ENCODE measurements at places on chromosomes 3 and 15.

DNA sequence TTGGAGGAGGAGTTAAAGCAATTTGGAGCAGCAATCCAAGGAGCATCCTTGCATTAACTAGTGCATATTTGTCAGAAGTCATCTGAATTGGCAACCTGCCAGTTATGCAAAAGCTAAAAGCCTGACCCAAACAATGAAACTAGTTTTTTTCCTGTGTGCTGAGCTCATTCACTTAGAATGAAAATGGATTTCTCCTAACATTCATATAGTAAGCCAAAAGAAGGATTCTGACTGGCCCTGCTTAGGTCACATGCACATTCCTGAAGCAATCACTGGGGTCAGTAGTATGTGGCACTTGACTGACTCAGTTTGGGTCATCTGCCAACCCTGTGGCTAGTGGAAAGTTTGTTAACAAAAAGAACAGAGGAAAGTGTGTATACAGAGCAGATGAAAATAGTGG lies 30.5 kb downstream of the OXSM start:
- DNase-seq, result peak; percentile 57

GRCh38 chr3:117903226-117903625 lies 1131.4 kb downstream of the IGSF11 start:
- no peak for DNase-seq

DNA sequence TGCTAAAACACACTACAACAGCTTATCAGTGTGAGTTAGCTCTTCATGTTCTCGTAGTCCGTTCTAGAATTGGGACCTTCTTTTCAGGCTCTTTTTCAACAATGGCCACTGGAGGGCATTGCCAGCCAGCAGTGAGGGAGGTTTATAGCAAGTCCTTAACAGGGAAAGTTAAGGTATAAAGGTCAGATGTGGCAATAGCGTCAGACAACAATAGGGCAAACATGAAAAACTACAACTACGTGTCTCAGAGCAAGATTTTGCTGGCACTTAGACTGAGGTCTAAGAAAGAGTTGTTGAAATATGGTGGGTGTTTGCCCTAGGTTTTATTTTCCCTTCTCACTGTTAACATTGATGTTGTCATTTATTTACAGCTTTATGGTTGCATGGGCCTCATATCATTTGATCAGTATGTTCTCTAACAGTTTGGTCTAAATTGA lies 161.4 kb downstream of the GMNC start:
- DNase-seq, result no peak

DNA sequence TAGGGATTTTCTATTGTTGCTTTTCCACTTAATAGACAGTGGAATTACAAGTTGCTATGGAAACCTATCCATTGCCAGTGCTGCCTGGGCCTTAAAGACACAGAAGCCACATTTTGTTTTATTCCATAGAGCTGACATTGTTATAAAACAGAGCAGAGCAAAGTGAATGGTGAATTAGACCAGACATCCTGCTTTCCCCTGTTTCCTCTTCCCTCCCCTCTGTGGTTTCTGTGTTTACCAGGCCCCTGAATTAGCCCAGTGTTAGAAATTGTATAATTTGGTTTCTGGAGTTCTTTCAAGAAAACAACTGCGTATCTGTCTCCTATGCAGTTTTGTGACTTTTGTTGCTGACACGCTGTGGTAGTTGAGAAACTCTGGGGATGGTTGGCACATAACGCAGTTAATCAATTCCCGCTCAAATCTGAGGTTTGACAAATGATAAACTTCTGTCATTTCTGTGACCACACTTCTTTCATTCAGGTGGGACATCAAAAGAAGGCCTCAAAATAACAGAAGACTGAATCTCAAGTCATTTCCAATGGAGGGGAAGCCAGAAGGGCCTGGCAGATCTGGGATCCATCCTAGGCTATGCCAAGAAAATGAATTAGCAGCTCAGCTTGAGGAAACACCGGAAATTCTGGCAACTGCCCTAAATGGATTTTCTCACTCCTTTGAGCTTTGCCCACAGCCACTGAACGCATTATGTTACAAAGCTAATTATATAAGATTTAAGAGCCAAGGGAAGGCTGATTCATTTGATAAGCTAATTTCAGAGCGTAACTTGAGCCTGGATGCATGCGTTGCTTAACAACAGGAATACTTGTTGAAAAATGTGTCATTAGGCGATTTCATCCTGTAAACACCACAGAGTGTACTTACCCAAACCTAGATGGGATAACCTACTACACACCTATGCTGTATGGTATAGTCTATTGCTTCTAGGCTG lies 46.9 kb downstream of the NR1D2 start:
- DNase-seq, result peak; percentile 89

GRCh38 chr3:62229211-62229610 lies 144.1 kb downstream of the FEZF2 start:
- no peak for DNase-seq

DNA sequence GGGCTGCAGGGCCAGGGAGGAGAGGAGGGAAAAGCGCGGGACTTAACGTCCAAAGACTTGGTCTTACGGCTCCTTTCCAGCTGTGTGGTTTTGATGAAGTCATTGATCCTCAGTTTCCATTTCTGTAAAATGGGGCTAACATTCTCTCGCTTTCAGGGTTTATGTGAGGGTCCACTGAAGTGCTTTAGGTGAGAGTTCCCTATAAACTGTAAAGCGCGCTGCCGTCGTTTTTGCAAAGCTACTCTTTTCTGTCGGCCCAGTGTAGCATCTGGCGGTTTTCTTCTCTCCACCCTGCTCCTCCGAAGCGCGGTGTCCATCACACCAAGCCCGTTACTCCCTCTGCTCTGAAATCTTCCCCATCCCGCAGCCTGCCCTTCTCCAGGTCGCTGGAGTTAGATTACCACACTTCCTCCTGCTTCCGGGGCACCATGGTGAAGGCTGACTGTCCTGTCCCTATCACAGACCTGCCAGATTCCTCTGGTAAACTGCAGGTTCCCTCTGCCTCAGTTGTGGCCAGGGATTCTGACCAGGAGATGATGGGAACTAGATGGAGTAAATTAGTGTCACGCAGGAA lies 702 bp upstream of the DNAJC17 start:
- no peak for DNase-seq

DNA sequence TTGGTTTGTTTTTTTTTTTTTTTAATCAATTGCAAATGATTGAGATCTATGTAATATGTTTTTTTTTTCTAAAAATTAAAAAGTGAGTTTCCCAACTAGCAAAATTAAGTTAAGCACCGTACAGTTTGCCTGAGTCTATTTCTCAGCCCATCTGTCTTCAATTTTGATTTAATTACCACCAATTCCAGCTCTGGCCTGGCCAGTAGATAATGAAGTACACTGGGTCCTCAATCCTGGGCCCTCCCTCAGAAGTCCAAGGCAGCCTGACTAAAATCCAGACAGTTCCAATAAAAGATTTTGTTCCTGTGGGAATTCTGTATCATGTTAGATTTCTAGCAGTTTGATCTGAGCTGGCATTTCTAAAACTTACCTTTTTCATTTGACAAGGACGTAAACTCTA lies 887.2 kb downstream of the NAALADL2 start:
- no peak for DNase-seq

GRCh38 chr3:172993412-172993811 lies 147.6 kb downstream of the SPATA16 start:
- DNase-seq, result no peak

DNA sequence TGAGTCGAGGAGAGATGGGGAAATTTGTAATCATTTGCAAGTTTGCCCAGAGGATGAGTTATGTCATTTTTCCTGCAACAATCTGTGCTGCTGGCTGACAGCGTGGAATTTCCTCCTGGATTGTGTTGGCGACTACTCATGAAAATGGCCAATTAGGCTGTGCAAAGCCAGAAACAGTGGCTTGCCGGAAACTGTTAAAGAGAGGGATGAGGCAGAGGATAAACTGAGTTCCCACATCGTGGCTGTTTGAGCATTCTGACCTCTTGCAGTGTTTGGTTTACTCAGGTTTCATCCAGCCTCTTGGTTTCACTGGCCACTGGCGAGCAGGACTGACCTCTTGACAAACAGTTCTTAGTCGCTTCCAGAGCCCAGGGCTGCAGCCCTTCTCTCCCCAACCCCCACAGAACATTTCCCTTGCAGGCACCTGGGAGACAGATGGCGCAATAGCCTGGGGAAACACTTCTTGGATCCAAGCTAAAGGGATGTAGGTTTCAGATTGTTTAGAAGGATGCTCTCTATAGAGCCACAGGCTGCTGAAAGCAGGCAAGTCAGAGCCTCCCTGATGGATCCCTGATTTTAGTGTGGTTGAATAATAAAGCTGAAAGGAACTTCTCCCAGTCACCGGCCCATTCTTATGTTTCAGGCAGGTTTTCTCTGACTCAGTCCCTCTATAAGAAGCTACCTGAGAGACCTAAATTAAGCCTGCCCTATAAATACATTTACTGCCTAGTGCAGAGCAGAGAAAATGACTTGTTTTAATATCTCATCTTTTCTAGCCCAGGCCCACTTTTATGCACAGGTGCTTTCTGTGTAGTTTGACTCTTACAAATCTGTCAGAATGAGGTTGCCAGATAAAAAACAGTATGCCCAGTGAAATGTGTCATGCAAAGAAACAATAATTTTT lies 92.8 kb upstream of the UBE2E1 start:
- peak; percentile 52 for DNase-seq
